ENCODE measurements at places on chromosomes 11 and 22. TPM values are rescaled to one million over a fixed set of nuclear protein-coding genes. Genes with fewer than 3 reads are reported as not detected.

GPR83 gene
- not detected for total RNA-seq

BAD gene
- total RNA-seq = 23.7 TPM

OR8A1 gene
- not detected for total RNA-seq

ZNF280B gene
- total RNA-seq = 2.4 TPM

OR51D1 gene
- not detected for total RNA-seq

FOSL1 gene
- total RNA-seq = 17.1 TPM

PRR33 gene
- 0.07 TPM for total RNA-seq

CAVIN3 gene
- total RNA-seq = 29.2 TPM

ZC3H12C gene
- 0.46 TPM for total RNA-seq

RTN4R gene
- total RNA-seq = 3.1 TPM

DSCAML1 gene
- total RNA-seq = 0.29 TPM

GRK3 gene
- total RNA-seq = 8.6 TPM

DERL3 gene
- total RNA-seq = 8.1 TPM

PI4KA gene
- total RNA-seq = 58.9 TPM

HOATZ gene
- total RNA-seq = not detected

PLAAT4 gene
- total RNA-seq = 36.3 TPM

PLAAT3 gene
- 10.4 TPM for total RNA-seq

BIK gene
- total RNA-seq = 4.1 TPM

ARHGAP20 gene
- not detected for total RNA-seq

NRXN2 gene
- 0.31 TPM for total RNA-seq

PKDREJ gene
- not detected for total RNA-seq

MYEOV gene
- 0.14 TPM for total RNA-seq

C11orf21 gene
- 8.2 TPM for total RNA-seq

Measured in activated CD4-positive, alpha-beta memory T cell treated with anti-CD3 and anti-CD28 coated beads for 36 hours (primary cell).